ENCODE measurements at places on chromosomes 6 and 20.

DNA sequence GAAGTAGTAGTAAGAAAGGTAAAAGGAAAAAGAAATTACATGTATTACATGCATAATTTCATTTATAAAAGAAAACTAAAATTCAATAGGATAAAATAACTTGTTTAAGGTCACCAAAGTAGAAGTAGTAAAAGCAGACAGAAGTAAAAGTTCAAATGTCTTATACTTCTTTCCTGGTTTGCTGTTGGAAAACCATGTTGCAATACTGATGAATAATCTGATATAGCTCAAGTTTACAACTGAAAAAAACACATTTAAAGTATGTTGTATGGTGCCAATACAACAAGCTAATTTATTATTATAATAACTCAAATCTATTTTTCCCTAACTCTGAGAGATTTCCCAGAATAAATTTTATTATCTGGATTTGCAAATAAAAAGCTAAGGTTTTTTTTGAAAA is 78.3 kb downstream of the PHIP start:
- DNase-seq: no peak

DNA sequence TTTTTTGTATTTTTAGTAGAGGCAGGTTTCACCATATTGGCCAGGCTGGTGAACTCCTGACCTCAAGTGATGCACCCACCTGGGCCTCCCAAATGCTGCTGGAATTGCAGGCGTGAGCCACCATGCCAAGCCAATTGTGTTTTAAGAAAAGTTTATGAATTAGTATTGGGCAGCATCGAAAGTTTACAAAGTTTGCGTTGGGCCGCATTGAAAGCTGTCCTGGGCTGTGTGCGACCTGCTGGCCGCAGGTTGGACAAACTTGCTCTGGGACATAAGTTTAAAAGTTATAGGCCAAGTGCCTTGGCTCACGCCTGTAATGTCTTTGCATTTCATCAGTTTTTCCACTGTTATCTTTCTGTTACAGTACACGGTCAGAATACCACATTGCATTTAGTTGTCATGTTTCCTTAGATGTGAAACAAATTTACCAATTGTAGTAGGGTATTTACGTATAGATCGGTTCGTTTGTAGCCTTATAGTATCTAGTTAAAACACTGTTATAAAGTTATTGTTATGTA is 39.5 kb downstream of the ASXL1 start:
- no peak for DNase-seq

DNA sequence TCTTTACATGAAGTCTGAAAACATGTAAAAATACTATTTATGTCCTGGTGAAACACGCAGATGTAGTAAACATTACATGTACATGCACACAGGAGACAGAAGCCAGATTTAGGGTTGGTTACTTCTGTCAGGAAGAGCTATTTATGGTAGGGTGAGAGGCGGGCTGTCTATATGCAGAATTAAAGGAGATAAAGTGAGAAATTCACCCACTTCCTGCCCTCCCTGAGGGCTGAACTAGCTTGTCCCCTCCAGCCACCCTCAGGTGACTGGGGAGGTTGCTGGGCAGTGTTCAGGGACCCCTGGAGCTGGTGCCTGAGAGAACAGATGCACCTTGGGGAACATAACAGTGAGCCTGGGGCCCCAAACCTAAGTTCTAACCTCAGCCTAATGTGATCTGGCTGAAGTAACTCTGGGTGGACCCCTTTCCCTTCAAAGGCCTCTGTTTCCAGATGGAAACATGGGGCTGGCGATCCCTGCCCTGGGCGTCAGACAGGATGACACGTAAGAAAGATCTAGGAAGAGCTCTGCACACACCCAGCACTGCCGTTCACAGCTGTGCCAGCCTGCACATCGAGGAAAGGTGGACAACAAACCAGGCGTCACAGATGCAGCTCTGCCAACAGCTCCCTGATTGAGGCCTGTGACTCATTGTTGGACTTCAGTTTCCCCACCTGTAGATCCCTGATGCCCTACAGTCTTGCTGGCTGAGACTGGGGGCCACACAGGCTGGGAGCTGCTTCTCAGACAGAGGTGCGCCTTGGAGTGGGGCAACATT is 1.3 kb downstream of the PI16 start:
- no peak for DNase-seq

GRCh38 chr6:36933102-36933501 is 21.4 kb upstream of the PI16 start:
- DNase-seq: no peak

DNA sequence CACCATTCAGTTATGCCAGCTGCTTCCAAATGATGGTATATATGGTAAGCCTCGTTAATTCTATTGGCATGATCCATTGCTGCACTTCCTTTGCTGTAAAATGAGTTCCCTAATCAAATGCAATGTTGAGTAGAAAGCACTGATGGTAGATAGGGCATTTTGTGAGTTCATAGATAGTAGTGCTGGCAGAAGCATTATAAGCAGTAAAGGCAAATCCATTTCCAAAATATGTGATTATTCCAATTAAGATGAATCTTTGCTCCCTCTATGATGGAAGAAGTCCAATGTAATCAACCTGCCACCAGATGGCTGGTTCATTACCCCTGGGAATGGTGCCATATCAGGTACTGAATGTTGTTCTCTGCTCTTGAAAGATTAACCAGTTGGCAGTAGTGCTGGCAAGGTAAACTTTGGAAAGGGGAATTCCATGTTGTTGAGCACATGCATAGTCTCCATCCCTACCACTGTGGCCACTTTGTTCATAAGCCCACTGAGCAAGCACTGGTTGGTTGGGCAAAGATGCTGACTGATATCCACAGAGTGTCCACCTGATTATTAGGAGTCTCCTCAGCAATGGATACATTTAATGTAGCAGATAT is 5.6 kb upstream of the TBPL1 start:
- no peak for DNase-seq

DNA sequence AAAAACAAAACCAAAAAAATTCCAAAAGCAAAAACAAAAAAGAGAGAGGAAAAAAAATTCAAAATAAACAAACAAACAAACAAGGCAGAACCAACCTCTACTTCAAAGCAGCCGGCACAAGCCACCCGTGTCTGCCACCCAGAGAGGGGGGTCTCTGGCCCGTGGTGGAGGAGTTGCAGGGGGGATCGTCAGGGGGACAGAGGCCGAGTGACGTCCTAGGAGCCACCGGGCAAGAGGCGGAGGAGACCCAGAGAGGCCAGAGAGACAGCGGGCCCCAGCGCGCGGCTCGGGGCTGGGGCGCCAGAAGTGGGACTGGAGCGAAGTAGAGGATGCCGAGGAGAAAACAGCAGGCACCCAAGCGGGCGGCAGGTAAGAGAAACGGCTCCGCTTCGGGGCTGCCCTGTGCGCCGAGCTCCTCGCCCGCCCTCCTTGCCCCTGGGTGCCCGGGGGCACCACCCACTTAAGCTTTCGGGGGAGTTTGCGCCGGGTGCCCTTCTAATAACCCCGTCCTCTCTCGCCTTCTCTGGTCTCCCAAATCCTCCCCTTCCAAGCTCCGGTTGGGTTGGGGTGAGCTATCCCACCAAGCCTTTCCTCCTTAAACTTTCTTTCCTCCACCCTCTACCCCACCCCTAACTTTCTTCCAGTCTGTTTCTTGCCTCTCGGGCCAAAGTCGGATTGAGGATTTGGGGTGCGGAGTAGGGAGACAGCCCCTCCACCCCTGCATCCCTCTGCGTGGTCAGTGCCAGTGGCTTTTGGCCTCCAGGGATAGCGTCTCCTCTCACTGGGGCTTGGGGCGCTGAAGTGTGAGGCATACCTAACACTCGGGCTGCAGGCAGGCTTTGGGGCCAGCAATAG is 1.0 kb downstream of the TSHZ2 start:
- peak; percentile 25 for DNase-seq
